ENCODE measurements at places on chromosomes 1 and 21.

GRCh38 chr1:209356976-209357377 is 226.5 kb upstream of the CAMK1G start:
- no peak for DNase-seq

- DNase-seq: no peak
These were observed 61.8 kb downstream of the SPAG17 start for GRCh38 chr1:118123116-118123839.

DNA sequence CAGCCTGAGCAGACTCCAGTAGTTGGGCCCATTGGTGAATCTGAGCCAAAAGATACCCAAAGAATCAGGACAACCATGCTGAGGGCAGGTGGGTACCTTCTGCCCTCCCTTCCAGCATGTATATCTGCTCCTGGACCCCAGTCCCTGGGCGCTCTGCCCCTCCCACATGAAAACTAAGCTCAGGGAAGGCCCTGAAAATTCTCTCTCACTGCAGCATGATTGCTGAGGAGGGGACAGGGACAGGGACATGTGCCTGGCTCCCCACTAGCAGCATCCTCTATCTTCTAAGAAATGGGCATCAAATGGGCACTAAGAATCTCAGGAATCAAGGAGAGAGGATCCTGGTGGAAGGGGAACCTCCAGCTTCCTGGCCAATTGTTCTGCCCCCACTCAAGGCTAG is 446.0 kb downstream of the MATN1 start:
- DNase-seq: no peak

DNA sequence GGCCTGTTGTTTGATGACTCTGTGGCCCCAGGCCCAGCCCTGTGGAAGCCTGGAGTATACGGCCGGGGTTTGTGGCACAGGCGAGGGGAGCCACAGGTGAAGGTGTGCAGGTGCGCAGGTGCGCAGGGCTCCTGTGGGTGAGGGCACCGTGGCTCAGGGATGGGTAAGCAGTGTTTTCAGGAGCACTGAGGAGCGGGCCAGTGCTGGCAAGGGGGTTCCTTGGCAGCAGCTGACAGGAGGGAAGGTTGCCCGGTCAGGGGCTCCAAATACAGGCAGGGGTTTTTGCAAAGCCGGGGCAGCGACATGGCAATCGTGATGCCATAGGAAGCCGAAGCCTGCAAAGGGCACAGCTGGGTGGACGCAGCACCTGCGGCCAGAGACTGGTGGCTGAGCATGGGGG is 20.7 kb downstream of the AGPAT3 start:
- no peak for DNase-seq

DNA sequence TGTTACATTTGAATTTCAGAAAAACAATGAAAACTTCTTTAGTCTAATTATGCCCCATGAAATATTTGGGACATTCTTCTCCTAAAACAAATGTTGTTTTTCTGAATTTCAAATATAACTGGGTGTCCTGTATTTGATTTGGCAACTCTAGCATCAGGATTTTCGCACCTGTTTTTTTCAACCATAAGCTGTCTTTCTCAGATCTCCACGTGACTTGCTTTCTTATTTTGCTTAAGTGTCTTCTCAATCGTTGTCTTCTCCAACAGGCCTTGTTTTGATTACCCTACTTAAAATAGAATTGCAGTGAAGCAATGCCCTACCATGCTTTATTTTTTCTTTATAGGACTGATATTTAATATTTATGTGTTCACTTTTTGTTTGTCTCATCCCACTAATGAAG is 752.8 kb upstream of the RGS18 start:
- DNase-seq: no peak

DNA sequence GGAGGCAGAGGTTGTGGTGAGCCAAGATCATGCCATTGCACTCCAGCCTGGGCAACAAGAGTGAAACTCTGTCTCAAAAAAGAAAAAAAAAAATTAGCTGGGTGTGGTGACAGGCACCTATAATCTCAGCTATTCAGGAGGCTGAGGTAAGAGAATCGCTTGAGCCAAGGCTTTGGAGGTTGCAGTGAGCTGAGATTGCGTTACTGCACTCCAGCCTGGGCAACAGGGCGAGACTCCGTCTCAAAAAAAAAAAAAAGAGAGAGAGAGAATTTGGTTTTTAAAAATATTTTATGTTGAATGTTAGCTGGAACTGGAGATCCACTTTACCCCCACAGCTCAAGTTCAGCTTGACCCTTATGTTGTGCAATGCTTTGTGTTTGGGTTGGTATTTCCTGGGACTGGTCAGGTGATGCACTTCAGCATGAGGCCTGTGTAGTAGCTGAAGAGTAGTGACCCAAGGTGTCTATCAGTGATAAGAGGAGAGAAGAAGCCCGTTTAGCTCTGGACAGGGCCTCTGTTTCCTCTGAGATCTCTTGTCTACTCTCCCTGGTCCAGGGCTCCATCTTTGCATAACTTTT is 36.8 kb upstream of the MACF1 start:
- DNase-seq: no peak

GRCh38 chr1:37995751-37996345 is 6.0 kb upstream of the SF3A3 start:
- DNase-seq: no peak

GRCh38 chr1:101278845-101279244 is 42.0 kb downstream of the S1PR1 start:
- no peak for DNase-seq

- no peak for DNase-seq
These were observed 13.1 kb downstream of the ZP4 start for GRCh38 chr1:237877631-237878030.

GRCh38 chr1:100461222-100461621 is 76.7 kb upstream of the GPR88 start:
- no peak for DNase-seq

- DNase-seq: no peak
These were observed 44.9 kb downstream of the GFI1 start for GRCh38 chr1:92441697-92442342.

- DNase-seq: no peak
These were observed 62.4 kb upstream of the TTLL7 start for GRCh38 chr1:84061336-84061735.

- DNase-seq: no peak
These were observed 1561.5 kb downstream of the MRPL39 start for GRCh38 chr21:24045775-24046215.

- DNase-seq: no peak
These were observed 69.6 kb downstream of the UBIAD1 start for GRCh38 chr1:11342621-11343032.

GRCh38 chr21:33264561-33264960 is 1.6 kb upstream of the IL10RB start:
- no peak for DNase-seq

DNA sequence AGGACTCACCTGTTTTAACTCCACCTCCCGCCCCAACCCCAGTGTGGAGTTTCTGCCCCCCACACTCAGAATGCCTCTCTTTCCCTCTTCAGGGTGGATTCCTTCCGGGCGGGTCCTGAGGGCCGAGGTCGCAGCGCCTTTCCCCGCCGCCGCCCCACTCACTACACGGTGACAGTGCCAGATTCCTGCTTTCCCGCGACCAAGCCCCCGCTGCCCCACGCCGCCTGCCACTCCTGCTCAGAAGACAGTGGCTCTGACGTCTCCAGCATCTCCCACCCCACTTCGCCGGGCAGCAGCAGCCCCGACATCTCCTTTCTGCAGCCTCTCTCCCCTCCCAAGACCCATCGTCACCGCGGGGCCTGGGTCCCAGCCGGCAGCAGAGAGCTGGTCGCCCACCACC is 16.7 kb downstream of the INAVA start:
- no peak for DNase-seq
